ENCODE measurements at places on chromosomes 6 and 20.

GRCh38 chr6:147930745-147931144 lies 411.9 kb upstream of the SASH1 start:
- no peak for DNase-seq

GRCh38 chr6:162200945-162201690 lies 526.4 kb downstream of the PRKN start:
- DNase-seq, result no peak

- peak; percentile 97 for DNase-seq
These were observed 16.0 kb downstream of the UQCC1 start for GRCh38 chr20:35395728-35396127.

GRCh38 chr20:5191829-5192569 lies 65.2 kb downstream of the CDS2 start:
- peak; percentile 71 for DNase-seq

GRCh38 chr6:107957308-107957908 lies 600 bp downstream of the SEC63 start:
- peak; percentile 77 for DNase-seq

GRCh38 chr6:20417819-20418218 lies 16.1 kb downstream of the E2F3 start:
- DNase-seq, result no peak

- no peak for DNase-seq
These were observed 116.6 kb downstream of the SLC22A3 start for GRCh38 chr6:160464744-160465143.

GRCh38 chr6:71707059-71707458 lies 179.3 kb upstream of the RIMS1 start:
- no peak for DNase-seq

DNA sequence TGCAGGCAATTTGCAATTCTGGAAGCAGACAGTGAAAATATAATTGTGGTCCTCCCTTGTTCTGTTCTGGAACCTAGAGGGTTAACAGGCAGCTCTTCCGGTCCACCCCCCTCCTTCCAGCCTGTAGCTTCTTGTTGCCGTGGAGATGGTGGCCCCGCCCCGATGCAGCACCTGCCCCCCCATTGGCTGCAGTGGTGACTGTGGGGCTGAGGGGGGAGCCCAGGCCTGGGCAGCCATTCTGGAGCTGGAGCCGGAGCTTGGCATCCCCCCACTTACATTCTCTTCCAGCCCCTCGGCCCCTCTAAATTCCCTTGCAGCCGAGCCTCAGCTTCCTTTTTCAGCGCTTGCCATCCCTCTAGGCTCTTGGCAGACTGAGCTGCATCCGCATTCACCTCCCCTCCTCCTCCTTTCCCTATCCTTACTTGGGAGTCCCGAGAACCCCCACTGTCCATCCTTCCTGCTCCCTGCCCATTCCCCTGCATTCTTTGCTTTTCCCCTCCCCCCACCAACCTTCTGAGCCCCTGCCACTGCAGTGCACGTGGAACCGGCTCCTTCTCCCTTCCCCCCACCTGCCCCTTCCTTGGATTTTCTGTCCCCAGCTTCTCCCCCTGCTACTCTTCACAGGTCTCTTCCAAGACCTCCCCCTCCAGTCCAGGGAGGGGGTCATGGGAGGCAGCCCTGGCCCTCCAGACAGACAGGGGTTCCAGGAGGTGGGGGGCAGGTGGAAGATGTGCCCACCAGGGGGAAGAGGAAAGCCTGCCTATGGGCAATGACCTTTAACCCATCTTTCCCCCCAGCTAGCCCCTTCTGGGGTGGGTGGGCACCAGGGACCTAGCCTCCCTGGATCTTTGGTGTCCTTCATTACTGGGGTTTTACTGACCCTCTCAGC lies 11.4 kb downstream of the SYNGAP1 start:
- peak; percentile 68 for DNase-seq

DNA sequence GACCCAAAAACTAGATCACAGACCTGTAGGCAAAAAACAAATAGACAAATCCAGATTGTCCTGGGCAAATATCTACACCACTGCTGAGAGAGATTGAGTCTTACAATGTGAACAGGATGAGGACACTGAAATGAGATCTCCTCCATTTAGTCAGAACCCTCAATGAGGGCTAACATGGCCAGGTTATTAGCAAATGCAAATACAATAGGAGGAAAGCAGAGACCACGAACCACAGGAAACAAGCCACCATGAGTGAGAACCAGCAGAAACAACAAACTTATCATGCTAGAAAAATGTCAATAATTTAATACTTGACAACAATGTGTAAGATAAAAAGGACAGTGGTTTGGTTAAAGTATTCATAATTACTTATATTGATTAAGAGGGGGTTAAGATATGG lies 162.8 kb downstream of the SYNE1 start:
- peak; percentile 57 for DNase-seq

- no peak for DNase-seq
These were observed 16.6 kb downstream of the SIM1 start for GRCh38 chr6:100447900-100448748.
